Body of pancreas (tissue), 4 donors: ENCODE measurements at places on chromosomes 5 and 9. TPM values are rescaled to one million over a fixed set of nuclear protein-coding genes. Genes with fewer than 3 reads are reported as not detected.

PHYHD1 gene
- total RNA-seq, result 65.3 TPM

SHC3 gene
- total RNA-seq, result 5.7 TPM

PRR7 gene
- 0.78 TPM for total RNA-seq

CHD1 gene
- 40.0 TPM for total RNA-seq

CCDC183 gene
- total RNA-seq, result 3.3 TPM

IFNW1 gene
- not detected for total RNA-seq

ISL1 gene
- total RNA-seq, result 1.6 TPM

CHSY3 gene
- total RNA-seq, result 6.5 TPM

SLC6A3 gene
- not detected for total RNA-seq

LCN9 gene
- total RNA-seq, result not detected

CNTLN gene
- total RNA-seq, result 7.3 TPM

PDCD1LG2 gene
- total RNA-seq, result 1.3 TPM

ZFR gene
- total RNA-seq, result 25.1 TPM

VPS13A gene
- total RNA-seq, result 54.4 TPM

PKD2L2 gene
- not detected for total RNA-seq

ZNF484 gene
- total RNA-seq, result 5.3 TPM
